ENCODE measurements at places on chromosomes 1 and 21.

DNA sequence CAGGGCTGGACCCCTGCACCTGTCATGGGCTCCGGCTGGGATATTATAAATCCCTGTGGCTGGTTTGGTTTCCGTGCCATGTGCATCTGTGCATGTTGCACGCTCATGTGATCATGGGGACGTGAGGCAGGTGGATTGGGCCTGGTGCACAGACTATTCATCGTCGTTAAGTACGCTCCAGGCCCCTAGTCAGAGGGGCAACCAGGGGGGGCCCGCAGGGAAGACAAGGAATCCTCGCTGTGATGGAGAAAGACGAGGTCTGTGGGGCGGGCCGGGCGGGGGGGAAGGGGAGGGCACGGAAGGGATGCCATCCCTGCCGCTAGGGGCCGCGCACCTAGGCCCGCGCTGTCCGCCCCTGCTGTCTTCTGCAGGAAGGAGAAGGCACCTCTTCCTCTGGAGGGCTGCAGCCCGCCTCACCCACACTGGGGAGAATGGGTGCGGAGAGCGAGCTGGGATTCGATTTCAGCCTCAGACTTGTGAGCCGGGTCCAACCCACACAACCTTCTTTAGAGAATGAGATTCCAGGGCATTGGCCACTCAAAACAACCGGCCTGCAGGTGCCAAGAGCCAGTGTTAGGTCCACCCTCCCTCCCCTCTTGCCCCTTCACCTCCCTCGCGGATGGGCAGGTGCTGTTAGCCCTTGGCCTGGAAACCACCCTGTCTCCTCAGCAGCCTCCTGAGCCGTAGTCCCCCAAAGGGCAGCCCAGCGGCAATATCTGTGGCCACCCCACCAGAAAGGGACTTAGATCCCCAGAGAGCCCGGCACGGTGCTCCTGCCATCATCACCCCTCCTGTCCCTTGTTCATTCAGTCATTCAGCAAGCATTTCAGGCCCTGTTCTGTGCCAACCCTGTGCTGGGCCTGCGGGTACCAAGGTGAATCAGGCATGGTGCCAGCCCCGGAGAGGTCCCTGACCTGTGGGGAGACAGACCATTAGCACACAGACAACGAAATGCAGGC lies 950 bp upstream of the LRP8 start:
- no peak for DNase-seq

DNA sequence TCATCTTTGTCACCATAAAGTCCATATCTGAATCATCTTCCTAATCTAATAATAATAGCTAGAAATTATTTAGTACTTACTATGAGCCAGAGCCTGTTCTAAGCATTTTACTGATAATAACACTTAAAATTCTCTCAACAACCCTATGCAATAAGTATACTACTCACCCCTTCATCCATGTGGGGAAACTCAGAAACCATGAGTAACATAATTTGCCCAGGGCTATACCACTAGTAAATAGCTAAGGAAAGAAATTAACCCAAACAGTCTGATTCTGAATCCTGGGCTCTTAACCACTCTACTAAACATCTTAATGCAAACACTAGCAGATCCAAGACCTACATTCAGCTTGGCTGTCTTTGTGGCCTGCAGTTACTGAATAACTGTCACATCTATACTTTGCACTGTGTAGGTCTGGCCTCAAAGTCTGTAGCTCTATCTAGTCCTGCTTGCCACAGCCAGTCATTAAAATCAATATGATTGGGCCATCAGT lies 394.8 kb upstream of the ESRRG start:
- no peak for DNase-seq

DNA sequence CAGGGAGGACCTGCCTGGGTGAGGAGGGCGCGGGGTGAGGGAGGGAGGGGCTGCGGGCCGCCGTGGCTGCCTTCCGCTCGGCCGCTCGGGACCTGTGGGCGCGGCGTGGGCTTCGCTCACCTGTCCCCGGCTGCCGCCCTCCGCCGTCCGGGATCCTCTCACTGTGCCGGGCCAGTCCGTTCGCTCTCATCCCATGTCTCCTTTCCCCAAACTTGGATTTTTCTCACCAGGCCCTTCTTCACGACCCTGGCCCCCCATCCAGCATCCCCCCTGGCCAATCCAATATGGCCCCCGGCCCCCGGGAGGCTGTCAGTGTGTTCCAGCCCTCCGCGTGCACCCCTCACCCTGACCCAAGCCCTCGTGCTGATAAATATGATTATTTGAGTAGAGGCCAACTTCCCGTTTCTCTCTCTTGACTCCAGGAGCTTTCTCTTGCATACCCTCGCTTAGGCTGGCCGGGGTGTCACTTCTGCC lies 362 bp downstream of the ZBTB48 start:
- no peak for DNase-seq

DNA sequence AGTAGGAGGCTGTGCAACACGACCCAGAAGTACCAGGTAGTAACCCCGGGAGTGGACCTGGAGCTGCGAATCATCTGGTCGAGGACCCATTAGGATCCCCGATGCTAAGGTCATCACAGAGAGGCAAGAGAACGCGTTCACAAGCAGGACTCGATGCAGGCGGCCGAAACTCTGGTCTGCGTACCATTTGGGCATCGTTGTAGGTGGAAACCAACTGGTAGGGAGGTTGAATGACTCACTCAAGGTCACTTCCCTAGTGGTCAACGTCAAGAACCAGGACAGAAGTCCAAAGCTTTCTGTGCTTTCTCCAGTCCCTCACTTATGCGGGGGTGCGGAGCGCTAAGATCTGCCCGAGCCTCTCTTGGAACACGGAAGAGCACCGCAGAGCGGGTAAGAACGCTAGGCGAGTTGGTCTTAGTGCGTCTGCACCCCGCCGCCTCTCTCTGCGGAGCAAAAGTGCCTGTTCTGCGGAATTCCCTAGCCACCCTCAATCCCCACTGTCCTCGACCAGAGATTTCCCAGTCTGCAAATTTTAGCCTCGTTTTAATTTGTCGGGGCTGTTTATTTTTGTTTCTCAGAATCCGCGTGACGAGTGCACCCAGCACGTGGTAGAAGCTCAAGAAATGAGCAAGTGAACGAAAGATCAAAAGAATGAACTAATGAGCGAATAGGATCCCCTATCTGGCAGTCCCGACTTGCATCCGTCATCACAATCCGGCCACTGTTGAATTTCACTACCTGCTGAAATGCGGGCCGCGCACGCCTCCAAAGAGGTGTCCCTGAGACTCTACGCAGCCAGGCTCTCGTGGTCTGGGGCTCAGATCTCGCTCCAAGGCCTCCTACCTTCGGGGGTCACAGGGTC lies 12.2 kb downstream of the HLX start:
- DNase-seq, result no peak

- no peak for DNase-seq
Observed at GRCh38 chr1:163202833-163203451, at the start of gene RGS5. Gene RGS5, minus strand, starts transcription at chr1:163202916. Its CDS starts 81 bp downstream, at chr1:163202835.

DNA sequence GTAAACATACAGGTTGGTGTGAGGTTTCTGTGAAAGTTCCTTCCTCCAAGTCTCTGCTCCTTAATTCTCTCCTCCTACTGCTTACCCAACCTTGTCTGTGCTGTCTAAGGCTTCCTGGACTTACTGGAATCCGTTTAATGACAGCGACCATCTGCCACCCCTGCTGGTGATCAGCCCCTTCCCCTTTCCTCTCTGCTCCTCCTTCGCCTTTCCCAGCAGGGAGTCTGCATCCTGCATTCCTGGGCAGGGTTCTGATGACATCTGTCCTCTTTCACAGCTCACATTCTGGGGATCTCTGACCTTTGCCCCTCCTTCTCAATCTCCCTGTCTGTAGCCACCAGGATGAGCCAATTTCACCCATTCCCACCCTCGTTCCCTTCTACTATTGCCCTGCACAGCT lies 66.5 kb downstream of the KIRREL1 start:
- DNase-seq, result no peak

- no peak for DNase-seq
Observed at GRCh38 chr1:66370462-66370971, 163.4 kb upstream of the SGIP1 start.

DNA sequence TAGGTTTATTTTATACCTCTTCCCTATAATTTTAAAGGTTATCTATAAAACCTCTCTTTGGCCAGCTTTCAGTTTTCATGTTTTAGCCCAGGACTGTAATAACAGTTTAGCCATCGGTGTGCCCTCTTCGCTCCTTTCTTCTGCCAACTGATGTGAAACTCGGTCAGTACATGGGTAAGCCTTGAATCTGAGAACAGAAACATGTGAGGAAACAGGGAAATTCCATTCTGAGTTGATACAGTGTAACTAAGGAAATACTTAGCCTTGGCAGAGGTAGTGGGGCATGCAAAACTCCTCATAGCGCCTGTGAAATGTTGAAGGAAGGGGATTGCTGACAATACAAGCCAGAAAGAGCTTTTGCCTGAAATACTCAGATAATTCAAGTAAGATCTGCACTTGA lies 465.2 kb downstream of the NCAM2 start:
- DNase-seq, result no peak

GRCh38 chr1:219550201-219550600 lies 62.7 kb downstream of the ZC3H11B start:
- DNase-seq, result no peak

GRCh38 chr1:192225703-192226102 lies 67.4 kb downstream of the RGS18 start:
- no peak for DNase-seq

GRCh38 chr1:180382326-180383115 lies 119.9 kb downstream of the ACBD6 start:
- DNase-seq, result no peak

- DNase-seq, result no peak
Observed at GRCh38 chr1:239633432-239633831, 247.1 kb downstream of the CHRM3 start.

DNA sequence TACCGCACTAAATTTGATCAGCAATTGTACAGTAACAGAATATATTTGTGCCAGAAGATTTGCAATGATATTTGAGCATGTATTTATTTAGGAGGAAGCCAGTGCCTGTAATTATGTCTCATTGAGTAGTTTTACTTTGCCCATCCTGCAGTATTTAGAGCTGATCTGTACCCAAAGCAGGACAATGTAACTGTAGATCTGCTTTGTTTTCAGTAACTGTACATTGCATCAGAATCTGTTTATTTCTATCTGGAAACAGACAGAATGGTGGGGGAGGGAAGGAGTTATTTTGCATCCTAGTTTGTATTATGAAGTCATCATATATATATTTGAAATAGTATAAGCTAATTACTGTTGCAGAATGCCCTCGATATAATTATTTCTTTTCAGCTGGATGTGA lies 36.2 kb upstream of the LRRC8C start:
- DNase-seq, result no peak

- peak; percentile 47 for DNase-seq
Observed at GRCh38 chr1:160328184-160328583, 14.9 kb downstream of the COPA start.
